ENCODE measurements at places on chromosomes 4 and X.

DNA sequence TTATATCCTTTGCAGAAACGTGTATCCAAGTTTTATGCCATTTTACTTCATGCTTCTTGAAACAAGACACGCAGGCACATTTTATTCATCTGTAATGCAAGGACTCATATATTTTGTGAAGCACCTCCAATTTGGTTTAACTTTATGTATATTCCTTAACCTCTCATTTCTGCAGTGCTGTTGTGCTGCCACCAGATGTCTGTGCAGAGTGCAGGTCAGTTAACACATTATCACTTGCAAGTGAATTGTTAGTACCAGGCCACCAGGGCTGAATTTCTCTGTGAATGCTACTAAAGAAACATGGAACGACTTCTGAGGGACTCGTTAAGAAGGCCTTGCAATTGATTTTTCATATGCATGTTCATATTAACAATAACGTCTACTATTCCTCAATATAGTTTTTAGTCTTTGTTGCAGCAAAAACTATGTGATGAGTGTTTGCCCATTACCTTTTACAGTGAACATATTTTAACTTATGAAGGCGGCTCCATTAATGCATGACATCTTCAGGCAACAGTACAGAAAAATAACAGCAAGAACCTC, 770.3 kb downstream of the NLGN4X start:
- no peak for DNase-seq

GRCh38 chrX:48076343-48076742, 4.9 kb upstream of the ZNF630 start:
- DNase-seq: no peak

DNA sequence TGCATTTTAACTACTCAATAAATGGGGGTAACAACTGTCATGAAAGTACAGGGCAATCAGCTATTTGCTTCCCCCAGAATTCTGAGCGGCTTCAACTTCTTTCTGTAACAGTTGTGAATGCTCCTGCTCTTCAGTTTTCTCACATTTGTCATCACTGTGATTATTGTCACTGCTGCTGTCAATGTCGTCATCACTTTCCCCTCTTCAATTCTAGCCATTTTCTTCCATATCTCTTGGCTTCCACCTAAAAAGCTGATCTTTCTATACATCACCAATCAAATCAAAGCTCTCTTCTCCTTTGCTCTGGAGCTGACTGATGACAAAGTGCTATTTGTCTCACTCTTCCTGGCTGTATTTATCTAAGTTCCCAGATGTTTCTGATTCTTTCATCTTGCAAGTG, 125.6 kb downstream of the COMMD8 start:
- DNase-seq: no peak

GRCh38 chr4:137378821-137379220, 153.5 kb downstream of the PCDH18 start:
- DNase-seq: no peak

GRCh38 chr4:96955691-96956090, 1115.8 kb downstream of the PDHA2 start:
- DNase-seq: no peak

GRCh38 chr4:172683021-172683420, 485.6 kb upstream of the GALNT7 start:
- DNase-seq: no peak

DNA sequence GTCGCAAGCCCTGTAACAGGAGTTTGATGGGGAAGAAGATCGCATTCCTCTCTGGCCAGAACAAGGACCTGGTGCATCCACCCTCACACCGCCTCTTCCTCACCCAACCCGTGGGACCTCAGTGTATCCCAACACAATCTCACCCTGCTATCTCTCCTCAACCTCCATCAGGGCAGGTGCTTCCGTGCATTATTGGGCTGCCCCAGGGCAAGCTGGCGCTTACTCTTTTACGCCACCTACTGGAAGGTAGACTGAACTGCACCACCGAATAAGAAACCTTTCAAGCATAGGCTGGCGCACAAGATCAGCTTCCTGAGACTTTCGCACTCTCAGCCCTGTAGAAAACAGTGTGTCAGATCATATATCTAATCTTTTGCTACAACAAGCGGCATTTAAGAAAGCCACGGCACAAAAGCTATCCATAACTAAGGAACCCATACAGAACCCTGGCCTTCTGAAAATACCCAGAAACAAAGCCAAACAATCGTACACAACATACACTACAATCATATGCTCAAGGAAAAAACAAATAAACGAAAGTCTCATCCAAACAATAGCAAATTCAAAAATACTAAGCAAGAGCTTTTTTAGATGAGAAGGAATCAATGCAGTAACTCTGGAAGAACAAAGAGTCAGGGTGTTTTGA, 209.3 kb downstream of the UGT8 start:
- no peak for DNase-seq

GRCh38 chr4:143178923-143179322, 5.8 kb upstream of the USP38 start:
- DNase-seq: no peak

- no peak for DNase-seq
Measured at GRCh38 chrX:150543230-150544155, 24.9 kb upstream of the MTM1 start.

DNA sequence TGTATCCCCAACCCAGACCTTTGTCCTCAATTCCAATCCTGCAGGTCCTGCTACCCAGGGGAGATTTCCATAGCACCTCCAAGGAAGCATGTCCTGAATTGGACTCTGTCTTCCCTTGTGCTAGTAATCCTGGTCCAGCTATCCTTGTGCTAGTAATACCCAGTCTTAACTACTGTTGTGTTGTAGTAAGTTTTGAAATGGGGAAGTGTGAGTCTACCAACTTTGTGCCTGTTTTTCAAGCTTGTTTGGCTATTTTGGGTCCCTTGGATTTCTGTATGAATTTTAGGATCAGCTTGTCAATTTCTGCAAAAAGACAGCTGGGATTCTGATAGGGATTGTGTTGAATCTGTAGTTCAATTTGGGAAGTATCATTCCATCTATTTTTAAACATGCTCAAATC, 51.4 kb downstream of the CD99L2 start:
- DNase-seq: no peak

GRCh38 chrX:21993265-21993664, 38.9 kb upstream of the PHEX start:
- no peak for DNase-seq

DNA sequence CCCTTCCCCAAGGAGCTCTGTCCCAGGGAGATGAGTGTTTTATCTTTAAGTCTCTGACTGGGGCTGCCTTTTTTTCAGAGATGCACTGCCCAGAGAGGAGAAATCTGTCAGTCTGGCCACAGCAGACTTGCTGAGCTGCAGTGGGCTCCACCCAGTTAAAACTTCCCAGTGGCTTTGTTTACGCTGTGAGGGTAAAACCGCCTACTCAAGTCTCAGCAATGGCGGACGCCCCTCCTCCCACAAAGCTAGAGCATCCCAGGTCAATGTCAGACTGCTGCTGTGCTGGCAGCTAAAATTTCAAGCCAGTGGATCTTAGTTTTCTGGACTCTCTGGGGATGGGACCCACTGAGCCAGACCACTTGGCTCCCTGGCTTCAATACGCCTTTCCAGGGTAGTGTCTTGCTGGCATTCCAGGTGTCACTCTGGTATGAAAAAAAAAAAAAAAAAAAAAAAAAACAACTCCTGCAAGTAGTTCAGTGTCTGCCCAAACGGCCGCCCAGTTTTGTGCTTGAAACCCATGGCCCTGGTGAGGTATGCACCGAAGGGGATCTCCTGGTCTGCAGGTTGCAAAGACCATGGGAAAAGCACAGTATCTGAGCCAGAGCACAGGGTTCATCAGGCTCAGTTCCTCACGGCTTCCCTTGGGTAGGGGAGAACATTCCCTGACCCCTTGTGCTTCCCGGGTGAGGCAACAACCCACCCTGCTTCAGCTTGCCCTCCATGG, 1616.1 kb upstream of the ADGRL3 start:
- DNase-seq: no peak

DNA sequence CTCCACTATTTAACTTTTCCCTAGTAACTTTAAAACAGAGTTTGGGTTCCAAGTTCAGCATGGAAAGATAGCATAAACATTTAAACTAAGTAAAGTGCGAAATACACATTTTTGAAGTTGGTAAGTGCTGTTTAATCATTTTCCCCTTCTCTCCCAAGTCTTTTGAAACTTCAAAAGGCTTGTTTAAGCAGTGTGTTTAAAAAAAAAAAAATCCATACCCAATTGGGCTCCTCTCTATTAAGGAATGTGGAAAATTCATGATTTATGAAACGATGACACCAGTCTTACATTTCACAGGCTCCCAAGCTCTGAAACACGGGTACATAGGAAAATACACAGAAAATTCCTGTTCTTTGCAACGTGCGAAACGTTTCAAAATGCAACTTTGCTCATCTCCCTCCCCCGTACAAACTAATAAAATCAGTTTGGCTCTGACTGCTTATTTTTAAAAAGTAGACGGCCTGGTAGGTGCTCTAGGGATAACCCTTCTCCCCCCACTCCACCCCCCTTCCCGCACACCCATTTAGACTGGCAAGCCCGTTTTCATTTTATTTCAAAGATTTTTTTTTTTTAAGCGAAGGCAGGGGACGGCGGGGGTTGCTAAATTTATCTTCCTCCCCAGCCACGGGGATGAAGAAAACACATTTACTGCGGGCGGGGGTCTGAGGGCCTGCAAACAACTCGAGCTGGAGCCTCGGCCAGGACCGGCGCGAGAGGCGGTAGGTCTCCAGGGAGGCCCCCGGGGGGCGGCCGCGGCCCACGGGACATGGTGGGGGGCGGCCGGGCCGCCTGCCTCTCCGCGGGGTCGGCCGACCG, 786 bp upstream of the ZFX start:
- DNase-seq: no peak

GRCh38 chr4:159237975-159238374, 135.1 kb downstream of the RAPGEF2 start:
- DNase-seq: no peak

- no peak for DNase-seq
Measured at GRCh38 chr4:8090744-8091301, 67.8 kb downstream of the ABLIM2 start.

DNA sequence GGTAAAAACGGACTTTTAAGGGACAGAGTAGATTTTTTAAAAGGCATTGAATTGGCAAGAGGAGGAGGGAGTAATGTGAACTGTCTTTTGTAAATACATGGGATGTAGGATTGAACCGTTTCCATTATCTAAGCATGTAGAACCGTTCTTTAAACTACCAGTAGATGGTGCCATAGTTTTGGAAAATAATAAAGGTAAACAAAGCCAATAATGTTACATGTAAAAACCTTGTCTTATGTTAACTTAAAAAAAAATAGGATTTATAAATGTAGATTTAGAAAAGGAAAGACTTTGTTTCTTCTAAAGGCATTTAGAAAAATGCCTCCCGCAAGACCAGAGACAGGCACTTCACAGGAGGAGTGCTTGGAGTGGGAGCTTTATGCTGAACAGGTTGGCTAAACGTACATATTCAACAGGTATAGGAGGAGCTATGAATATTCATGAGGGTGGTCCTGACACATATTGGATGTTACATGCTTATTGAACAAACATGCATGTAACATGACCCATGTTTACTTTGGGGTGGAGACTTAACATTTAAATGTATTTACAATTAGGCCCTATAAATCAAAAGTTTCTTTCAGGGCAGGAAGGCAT, 45.5 kb upstream of the FAM241A start:
- DNase-seq: no peak

- DNase-seq: peak; percentile 30
Measured at GRCh38 chr4:109406337-109406931, 27.2 kb upstream of the SEC24B start.

- DNase-seq: no peak
Measured at GRCh38 chr4:22661443-22661842, 31.3 kb upstream of the GBA3 start.

GRCh38 chrX:130057209-130057608, 53.1 kb downstream of the ELF4 start:
- DNase-seq: no peak

- DNase-seq: peak; percentile 78
Measured at GRCh38 chr4:182922501-182923284, 5.5 kb upstream of the DCTD start.

GRCh38 chr4:122783301-122784215, 43.1 kb upstream of the FGF2 start:
- DNase-seq: peak; percentile 69

DNA sequence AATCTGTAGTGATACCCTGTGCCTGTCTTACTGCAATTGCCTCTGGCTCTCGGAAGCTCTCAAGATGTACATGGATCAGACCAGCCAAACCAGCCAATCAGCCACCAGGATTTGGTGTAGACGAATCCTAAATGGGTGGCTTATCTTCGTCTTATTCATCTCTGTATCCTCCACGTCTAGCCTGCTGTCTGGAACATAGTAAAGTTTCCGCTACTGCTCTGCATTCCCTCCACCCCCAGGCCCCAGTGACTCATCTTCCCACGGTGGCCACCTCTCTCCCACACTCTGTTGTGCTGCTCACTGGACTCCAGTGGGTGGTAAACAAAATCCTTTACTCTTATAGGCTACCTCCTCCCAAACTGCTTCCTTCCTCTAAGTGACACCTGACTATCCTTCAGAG, 37.8 kb downstream of the SEPTIN6 start:
- peak; percentile 75 for DNase-seq

DNA sequence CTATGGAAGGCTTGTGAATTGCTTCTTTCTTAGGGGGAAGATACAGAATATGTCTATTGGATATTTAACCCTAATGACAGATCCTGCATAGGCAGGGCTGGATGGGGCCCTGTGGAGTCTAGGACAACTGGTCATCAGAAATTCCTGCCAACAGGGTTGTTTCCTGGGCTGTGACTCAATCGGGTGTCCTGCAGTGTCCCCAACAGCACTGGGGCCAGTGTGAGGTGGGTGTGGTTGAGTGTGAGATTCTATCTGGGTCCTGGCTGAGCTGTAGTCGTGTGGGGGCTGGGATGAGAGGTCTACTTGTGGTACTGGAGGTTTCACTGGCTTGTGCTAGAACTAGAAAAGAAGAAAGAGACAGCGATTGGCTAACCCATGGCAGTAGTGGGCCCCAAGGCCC, 87.3 kb upstream of the WDR1 start:
- no peak for DNase-seq

DNA sequence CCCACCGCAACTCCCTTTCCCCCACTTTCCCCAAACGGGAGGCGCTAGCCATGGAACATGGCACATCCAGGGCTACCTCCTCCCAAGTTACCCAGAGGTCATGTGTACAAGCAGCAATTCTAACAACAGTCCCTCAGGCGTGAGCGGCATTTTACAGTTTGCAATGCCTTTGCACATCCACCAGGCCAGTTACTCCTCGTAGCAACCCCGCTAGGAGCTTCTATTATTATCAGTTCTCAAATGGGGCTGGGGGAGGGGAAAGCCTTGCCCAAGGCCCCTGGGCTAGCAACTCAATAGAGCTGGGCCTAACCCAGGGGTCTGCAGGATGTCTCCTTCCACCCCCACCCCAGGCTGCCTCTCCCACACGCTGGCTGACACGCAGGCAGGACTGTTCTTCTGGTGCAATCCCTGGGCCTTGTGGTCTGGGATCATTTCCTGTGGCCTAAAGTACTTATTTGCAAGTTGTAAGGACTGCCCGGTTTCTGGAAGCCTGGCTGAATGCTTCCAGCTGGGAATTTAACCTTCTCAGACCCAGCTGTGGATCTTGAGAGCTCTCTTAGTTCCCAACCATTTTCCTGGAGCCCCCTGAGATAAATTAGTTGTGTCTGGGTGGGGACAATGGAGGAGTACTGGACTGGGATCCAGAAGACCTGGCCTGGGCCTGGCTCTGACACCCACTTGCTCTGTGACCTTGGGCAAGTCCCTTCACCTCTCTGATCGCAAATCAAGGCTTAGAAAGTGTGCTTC, 27.7 kb downstream of the PJA1 start:
- DNase-seq: no peak

- DNase-seq: no peak
Measured at GRCh38 chrX:150879855-150880807, 18.3 kb downstream of the CD99L2 start.

All from skeletal muscle cell (primary cell).